ENCODE measurements at places on chromosomes 13 and 19.

DNA sequence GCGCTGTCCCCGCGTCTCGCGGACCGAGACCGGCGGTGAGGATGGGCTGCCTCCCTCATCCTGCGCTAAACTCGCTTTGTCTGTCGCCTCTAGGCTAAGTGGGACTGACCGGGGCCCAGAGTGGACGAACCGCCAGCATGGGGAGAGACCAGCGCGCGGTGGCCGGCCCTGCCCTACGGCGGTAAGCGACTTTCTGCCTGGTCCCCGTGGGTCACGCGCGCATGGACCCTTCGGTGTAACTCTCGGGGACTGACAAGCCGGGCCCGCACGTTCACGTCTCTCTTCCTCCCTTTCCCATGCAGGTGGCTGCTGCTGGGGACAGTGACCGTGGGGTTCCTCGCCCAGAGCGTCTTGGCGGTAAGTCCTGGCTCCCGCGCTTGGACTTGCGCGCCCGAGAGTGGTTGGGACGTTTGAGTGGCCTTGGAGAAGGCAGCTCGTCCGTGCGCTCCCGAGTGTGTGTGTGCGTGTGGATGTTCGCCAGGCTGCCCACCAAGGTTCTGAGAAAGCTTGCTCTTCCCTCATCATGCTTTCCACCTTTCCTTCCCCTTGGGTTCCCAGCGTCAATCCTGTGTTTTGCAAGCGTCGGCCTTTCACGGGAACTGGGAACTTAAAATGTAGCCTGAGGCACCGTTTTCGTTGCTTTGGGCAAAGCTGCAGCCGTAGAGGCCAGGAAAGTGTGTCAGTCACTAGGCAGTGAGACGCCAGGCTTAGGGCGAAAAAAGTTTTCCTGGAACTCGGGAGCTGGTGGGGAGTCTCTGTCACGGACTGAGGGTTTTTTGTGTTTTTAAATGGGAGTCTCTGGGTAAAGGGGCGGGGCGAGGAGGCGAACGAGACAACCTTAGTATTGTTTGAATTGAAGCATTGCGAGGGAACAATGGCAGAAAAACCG lies 927 bp downstream of the COL4A2 start:
- no peak for DNase-seq

DNA sequence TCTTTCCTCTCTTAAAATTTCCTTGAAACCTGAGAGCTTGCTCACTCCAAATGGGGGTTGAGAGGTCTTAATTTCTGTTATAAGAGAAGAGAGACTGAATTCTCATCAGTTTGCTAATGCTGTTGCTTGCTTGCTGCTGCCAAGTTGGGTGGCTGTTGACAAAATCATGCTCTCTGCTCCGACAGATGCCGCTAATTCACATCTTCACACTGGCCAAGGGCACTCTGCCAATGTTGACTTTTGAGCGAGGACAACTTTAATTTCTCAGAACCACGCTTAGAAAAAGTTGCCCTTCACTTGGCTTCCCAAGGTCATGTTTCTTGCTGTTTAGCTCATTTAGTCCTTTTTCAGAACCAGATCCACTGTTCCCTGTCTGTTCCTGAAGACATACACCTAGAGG lies 402.9 kb downstream of the HS6ST3 start:
- no peak for DNase-seq

DNA sequence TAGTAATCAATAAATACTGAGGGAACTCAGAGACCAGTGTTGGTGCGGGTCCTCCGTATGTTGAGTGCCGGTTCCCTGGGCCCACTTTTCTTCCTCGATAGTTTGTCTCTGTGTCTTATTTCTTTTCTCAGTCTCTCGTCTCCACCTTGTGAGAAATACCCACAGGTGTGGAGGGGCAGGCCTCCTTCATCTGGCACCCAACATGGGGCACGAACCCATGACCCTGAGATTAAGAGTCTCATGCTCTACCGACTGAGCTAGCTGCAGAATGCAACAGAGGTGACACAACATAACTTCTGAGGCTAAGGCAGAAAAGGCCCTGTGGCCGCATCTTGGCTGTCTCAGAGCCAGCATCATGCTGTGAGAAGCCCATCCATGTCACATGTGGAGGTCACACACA lies 5.3 kb upstream of the ZNF613 start:
- DNase-seq, result no peak

- no peak for DNase-seq
Observed at GRCh38 chr19:51272183-51272810, 21.4 kb downstream of the SIGLECL1 start.

GRCh38 chr19:10981252-10981895 lies 20.5 kb downstream of the SMARCA4 start:
- no peak for DNase-seq

DNA sequence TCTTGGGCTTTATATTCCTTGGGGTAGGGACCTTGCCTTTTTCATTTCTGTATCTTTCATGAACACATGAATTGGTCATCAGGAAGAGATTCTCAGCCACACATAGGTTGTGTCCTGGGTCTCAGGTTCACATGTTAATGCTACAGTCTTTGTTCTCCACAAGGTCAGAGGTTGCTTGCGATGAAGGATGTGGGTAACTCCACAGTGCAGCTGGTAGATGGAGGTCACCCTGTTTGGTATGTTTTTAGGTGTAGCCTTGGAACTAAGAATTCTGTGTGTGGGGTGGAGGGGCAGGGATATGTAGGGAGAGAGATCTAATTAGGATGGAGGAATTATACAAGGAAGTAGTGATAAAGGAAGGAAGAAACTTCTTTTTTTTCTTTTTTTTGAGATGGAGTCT lies 23.2 kb downstream of the CEACAM1 start:
- DNase-seq, result no peak

DNA sequence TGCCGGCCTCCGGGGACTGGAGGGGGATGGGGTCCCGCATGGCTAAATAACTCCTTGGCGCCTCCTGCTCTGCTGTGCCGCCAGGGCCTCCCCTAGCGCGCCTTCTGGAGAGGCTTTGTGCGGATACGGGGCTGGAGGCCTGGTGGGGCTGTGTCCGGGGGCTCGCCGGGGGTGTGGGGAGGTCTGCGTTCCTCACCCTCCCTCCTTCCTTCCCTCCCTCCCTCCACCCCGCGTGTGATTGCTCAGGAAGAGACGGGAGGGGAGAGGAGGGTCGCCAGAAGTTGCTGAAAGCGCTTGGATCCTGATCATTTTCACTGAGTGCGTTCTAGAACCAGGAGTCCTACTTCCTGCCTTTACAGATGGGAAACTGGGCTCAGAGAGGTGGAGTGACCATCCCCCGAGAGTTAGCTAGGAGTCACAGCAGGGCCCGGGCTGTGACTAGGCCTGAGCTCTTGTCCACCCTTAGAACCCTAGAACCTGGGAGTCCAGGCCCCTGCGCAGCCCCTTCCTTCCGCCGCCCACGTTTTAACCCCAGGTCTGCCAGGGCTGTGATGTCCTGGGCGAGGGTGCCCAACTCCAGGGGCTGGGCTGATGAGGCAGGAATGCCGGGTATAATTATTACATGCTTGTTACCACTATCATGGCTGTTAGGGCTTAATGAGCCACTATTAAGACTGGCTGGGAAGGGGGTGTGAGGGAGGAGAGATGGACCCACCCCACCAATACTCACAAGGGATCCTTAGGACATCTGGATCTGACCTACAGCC lies 782 bp upstream of the JUND start:
- DNase-seq, result no peak

- no peak for DNase-seq
Observed at GRCh38 chr19:44653977-44654774, 10.5 kb downstream of the PVR start.

DNA sequence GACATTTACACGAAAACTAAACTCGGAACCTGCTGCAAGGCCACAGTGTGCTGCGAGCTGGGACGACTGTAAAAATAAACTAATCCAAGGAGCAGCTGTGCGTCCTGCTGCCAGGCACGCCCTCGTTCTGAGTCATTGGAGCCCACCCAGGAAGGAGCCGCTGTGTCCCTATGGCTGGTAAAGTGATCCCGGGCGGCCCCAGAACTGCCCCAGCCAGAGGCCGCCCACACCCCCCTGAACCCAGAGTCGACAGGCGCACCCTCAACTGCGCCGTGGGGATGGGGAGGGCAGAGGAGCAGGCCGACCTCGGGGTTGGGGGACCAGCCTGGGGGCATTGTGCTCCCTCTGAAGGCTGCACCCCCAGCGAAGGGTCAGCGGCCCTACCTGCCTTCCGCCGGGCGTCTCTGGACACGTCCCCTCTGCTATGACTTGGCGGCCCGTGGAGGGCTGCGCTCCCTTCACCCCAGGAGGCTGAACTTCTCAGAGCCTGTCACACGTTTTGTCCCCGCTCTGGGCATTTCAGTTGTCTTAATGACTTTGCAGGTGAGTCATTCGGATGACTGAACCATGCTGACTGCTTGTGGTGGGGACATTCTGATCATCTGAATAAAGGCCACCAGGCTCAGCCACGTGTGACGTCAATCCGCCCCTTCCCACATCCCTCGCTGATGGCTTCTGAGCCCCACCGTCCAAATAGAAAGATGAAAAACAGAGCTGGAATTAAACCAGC lies 42.7 kb downstream of the ADPRHL1 start:
- DNase-seq, result peak; percentile 56

- DNase-seq, result no peak
Observed at GRCh38 chr19:48509467-48510194, 2.0 kb downstream of the LMTK3 start.

DNA sequence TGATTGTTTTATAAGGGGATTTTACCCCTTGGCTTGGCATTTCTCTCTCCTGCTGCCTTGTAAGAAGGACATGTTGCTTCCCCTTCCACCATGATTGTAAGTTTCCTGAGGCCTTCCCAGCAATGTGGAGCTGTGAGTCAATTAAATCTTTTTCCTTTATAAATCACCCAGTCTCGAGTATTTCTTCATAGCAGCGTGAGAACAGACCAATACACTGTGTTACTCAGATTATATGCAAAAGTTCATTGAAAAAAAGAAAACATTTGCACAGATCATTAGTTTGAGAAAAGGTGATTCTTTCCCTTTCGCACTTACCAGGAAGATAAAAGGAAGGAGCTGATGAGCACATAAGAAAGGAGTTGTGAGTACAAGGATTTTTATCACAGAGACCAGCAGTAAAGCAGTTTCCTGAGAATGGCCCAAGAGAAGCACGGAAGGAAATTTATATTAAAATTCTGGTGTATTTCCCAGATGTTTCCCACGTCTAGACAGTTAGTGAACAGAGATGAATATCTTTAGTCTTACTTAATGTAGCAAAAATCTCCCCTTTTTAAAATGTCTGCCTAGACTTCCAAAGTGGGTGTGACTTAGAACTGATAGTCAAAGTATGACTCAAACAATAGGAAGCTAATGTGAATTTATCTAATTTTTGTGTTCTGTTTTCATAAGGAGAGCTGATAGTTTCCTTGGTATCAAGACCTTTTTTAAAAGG lies 431.8 kb upstream of the SGCG start:
- DNase-seq, result no peak

GRCh38 chr13:31875134-31875533 lies 135.8 kb downstream of the RXFP2 start:
- DNase-seq, result no peak

DNA sequence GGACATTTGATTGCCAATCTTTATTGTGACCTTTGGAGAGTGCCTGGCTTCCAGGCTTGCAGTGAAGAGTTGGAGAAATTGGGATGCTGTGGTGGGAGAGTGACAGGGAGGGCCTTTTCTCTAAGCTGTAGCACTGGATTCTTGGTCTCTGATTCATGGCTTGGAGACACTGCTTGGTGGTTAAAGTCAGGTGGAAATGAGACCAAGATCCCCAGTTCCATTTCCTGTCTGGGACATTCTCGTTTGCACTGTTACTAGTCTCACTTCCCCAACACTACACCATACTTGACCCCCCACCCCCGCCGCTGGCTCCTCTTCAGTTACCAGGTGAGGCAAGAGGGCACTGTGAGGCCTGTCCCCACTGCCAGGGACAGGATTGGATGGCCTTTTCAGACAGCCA lies 2.9 kb downstream of the SUPT5H start:
- DNase-seq, result no peak

DNA sequence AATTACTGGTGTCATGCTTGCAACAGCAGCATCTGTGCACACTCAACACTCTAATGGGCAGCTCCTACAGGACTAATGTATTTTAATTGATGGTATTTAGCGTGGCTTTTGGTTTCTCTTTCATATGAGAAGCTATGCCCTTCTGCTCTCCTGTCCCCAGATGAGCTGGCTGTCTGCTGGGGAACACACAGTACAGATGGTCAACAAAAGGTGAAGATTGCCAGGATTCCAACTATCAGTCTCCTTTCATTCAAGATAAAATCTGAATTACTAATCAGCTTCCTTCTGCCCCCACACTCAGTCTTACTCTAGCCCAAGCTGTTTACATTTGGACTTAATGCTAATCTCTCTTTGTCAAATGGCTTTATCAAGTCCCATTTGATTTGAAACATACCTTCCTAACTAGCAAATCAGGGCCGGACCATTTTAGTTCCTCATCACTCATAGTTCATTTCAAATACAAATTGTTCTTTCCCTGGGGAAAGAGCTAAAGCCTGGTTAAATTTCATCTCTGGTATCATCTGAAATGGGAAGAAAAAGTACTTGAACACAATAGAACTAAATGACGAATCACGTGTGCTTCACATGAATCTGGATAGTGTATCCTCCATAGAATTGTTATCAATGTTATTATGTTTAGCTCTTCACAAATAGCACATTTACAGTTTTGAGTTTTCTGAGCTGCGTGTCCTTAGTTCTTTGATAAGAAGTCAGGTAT lies 988.0 kb downstream of the PCDH17 start:
- no peak for DNase-seq

DNA sequence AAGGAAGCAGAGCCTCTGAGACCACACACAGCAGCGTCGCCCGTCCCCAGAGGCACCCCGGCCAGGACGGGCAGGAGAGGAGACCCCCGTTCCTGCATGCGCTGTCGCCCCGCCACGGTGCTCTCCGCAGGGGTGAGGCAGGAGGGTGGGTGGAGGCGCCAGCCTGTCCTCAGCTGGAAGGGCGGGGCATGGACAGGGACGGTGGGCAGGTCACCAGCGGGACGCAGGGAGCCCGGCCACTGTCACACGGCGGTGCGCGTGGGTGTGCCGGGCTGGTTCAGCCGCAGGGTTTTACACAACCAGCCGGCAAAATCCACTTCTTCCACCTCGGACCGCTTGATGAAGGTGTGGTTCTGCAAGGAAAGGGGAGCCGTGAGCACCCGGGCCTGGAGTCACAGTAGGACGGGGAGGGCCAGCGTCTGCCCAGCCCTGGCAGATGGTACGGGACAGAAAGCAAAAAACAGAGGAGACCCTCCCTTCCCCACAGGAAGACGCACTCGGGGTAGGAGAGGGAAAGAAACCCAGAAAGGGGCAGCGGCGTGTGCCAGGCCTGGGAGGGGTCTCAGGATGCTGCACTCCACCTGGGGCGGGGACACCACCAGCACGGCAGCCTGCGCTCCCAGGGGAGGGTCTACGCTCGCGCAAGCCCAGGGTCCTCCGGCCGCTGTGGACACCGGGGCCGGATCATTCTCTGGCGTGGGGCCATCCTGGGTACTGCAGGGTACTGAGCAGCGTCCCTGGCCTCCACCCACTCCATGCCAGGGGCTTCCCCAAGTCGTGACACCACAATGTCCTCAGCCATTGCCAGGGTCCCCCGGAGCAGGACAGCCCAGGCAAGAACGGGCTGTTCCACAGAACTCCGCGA lies 23.9 kb upstream of the ZBTB7A start:
- no peak for DNase-seq

GRCh38 chr13:22176968-22177520 lies 506.2 kb downstream of the FGF9 start:
- DNase-seq, result no peak

- DNase-seq, result peak; percentile 88
Observed at GRCh38 chr19:3036119-3036976, 7.3 kb upstream of the TLE2 start.

Data from RWPE2 (cell line).